ENCODE measurements at places on chromosomes 7 and 10.

DNA sequence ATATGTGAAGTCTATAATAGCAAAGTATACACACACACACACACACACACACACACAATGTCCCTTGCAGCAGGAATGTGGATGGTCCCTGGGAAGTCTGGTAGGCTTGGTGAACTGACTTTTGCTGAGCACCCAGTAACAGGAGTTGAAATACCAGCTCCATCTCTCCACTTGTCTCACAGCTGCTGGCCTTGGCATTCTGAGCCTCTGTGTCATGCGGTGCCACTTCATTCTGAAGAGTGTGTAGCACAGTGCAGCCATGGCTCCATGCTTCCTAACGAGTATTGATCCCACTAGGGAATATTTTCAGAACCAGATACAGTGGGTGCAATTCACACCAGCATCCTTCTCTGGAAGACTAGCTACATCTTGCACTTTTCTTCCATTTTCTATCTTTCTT is 192.4 kb downstream of the ADARB2 start:
- no peaks in the 10 kb centered on the region for H3K27me3 ChIP-seq
- no peak overlapping the region for H3K4me3 ChIP-seq
- no peak for DNase-seq
- H3K4me1 ChIP-seq: no peaks in the 10 kb centered on the region
- H3K27ac ChIP-seq: no peak overlapping the region

GRCh38 chr10:21496343-21497176 is 28.9 kb downstream of the SKIDA1 start:
- peaks cover 39% of the 10 kb centered on the region for H3K4me1 ChIP-seq
- H3K27ac ChIP-seq: peak overlapping the region; percentile 85
- peak; percentile 46 for DNase-seq
- H3K36me3 ChIP-seq: no peaks in the 10 kb centered on the region
- H3K27me3 ChIP-seq: no peaks in the 10 kb centered on the region
- H3K4me3 ChIP-seq: peak overlapping the region; percentile 88

- H3K4me1 ChIP-seq: peaks cover 94% of the 10 kb centered on the region
- peaks cover 7% of the 10 kb centered on the region for H3K36me3 ChIP-seq
- H3K27me3 ChIP-seq: no peaks in the 10 kb centered on the region
- peak overlapping the region; percentile 22 for H3K27ac ChIP-seq
- no peak overlapping the region for H3K4me3 ChIP-seq
- DNase-seq: no peak
These were observed 137.0 kb downstream of the GRK5 start for GRCh38 chr10:119344381-119344780.

- H3K4me3 ChIP-seq: peak overlapping the region; percentile 68
- H3K27me3 ChIP-seq: peaks cover 59% of the 10 kb centered on the region
- H3K36me3 ChIP-seq: no peaks in the 10 kb centered on the region
- H3K27ac ChIP-seq: peak overlapping the region; percentile 69
These were observed 2.0 kb downstream of the SEMA3D start for GRCh38 chr7:85184599-85185423.

GRCh38 chr7:67983486-67983885 is 986.9 kb downstream of the TYW1 start:
- DNase-seq: no peak
- H3K27ac ChIP-seq: no peak overlapping the region
- no peaks in the 10 kb centered on the region for H3K4me1 ChIP-seq
- no peaks in the 10 kb centered on the region for H3K36me3 ChIP-seq

DNA sequence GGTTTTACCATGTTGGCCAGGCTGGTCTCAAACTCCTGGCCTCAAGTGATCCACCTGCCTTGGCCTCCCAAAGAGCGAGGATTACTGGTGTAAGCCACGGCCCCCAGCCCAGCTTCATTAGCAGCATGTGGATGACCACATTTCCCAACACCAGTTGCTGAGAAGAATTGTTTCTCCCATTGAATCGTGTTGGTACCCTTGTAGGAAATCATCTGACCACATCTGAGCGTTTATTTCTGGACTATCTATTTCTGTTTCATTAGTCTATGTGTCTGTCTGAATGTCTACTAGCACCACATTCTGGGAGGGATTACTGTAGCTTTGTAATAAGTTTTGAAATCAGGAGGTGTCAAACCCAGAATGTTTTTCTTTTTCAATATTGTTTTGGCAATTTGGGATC is 89.6 kb downstream of the LCOR start:
- no peaks in the 10 kb centered on the region for H3K27me3 ChIP-seq
- peaks cover 67% of the 10 kb centered on the region for H3K4me1 ChIP-seq
- no peak overlapping the region for H3K4me3 ChIP-seq
- no peak for DNase-seq

DNA sequence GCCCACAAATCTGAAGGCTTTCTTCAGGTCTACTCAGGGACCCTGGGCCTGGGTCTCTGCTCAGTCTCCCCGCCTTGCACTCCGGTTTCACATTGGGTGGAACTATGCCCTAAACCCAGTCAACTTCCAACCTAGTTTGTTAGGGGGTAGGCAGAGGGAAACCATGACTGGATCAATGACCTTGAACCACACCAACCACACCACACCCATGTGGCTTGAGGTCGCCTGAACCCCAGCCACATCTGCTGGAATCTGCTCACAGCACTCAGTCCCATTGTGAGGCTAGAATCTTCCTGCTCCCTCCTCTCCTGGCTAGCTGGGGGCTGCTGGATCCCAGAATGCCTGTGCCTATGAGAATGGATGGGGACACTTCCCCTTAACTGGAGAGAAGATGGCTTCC is 17.9 kb downstream of the RFC2 start:
- no peak overlapping the region for H3K27ac ChIP-seq
- no peak overlapping the region for H3K4me3 ChIP-seq
- H3K27me3 ChIP-seq: no peaks in the 10 kb centered on the region

DNA sequence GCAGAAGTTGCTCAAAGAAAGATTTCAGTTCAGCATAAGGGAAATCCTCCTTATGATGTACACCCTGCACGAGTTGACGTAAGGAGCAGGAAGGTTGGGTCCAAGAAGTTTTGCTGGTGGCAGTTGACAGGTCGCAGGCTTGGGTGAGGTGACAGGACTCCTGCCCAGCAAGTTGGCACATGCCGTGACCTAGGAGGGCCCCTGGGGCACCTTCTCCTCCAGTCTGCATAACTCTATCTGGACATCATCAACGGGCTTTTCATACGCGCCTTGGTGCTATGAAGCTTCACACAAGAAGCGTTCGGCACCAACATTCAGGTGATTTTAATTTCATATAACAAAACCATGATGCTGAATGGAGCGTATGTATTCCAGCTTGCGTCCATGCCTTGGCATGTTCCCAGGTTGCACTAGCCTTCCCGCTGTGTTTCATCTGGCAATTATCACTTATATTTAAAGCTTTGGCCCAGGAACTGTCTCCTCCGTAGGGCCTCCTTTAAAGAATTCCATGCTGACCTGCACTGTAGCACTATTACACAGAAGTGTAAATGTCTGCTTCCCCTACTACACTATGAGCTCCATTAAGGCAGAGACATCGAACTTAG is 651.6 kb upstream of the FOXK1 start:
- no peaks in the 10 kb centered on the region for H3K36me3 ChIP-seq
- DNase-seq: no peak
- H3K27me3 ChIP-seq: no peaks in the 10 kb centered on the region
- H3K27ac ChIP-seq: no peak overlapping the region
- H3K4me3 ChIP-seq: no peak overlapping the region

DNA sequence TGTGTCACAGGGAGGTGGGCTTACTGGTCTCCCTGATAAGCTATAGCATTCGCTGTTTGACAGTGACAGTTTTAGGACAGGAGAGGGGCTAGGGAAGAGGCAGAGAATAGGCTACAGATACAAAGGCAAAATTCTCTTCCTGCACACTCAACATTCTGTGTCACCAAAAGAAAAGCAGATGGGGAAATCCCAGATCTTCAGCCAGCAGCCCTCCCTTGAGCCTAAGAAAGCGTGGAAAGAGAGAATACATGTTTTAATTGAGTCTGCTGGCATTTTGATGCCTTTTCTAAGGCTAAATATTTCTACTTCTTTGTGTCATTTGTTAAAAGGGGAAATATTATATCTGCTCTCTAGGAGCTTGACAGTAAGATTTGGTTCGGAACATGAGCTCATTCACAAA is 247.0 kb downstream of the TRIL start:
- H3K27ac ChIP-seq: peak overlapping the region; percentile 25
- no peak overlapping the region for H3K4me3 ChIP-seq
- no peaks in the 10 kb centered on the region for H3K27me3 ChIP-seq
- no peak for DNase-seq
- peaks cover 19% of the 10 kb centered on the region for H3K4me1 ChIP-seq

DNA sequence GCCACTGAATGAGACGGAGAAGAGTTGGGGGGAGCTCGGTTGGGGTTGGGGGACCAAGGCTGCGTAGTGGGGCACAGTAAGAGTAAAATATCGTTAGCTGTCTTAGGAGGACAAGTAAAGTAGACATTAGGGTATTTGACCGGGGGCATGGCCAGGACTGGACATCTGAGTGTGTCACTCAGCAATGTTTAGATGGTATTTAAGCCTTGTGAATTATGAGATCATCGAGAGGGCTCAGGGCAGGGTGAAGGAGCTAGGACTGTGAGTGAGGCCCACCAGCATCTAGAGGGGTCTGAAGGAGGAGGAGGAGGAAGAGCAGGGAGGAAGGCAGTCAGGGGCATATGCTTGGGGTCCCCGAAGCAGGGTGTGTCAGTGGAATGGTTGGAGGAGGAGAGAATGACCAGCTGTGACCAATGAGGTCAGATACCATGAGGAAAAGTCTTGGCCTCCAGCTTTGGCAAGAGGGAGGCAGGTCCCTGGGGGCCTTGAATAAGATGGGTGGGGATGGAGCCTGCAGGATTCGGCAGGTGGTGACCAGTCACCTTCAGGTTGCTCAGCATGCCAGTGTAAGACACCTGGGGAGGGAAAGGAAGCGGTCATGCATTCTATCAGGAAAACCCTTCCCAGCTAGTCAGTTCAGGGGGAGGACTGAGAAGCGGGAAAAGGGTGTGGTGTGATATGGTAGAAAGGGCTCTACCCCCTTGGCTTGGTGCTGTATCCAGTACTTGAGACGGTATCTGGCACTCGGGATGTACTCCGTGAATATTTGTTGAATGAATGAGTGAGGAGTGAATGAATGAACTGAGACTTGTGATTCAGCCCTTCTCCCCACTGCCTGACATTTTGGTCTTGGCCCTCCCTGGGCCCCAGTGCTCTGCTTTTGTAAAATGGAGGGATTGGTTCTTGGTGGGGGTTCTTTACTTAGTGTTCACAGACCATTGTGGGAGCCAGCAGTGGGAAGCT is 34.8 kb upstream of the SH2D4B start:
- H3K27ac ChIP-seq: peak overlapping the region; percentile 91
- H3K4me3 ChIP-seq: no peak overlapping the region
- no peak for DNase-seq

DNA sequence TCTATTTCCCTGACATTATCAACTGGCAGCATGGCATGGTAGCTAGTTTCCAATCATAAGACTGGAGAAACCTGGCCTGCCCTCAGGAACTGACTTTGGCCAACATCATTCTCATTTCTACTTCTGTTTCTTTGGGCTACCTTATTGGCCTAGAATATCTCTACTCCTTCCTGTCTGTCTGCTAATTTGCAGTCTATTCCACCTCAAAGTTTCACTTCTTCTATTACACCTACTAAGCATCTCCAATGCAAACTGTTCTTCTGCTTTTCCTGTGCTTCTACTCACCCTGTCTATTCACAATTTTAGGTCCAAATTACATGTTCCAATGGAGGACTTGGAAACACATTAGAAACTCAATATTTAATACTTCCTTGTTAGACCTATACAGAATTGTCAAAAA is 65.6 kb downstream of the ZNF503 start:
- no peak overlapping the region for H3K4me3 ChIP-seq
- no peaks in the 10 kb centered on the region for H3K27me3 ChIP-seq
- no peaks in the 10 kb centered on the region for H3K36me3 ChIP-seq
- no peak for DNase-seq

GRCh38 chr7:17408245-17408903 is 109.9 kb downstream of the AHR start:
- no peak for DNase-seq
- H3K27ac ChIP-seq: no peak overlapping the region
- no peaks in the 10 kb centered on the region for H3K36me3 ChIP-seq
- no peak overlapping the region for H3K4me3 ChIP-seq

DNA sequence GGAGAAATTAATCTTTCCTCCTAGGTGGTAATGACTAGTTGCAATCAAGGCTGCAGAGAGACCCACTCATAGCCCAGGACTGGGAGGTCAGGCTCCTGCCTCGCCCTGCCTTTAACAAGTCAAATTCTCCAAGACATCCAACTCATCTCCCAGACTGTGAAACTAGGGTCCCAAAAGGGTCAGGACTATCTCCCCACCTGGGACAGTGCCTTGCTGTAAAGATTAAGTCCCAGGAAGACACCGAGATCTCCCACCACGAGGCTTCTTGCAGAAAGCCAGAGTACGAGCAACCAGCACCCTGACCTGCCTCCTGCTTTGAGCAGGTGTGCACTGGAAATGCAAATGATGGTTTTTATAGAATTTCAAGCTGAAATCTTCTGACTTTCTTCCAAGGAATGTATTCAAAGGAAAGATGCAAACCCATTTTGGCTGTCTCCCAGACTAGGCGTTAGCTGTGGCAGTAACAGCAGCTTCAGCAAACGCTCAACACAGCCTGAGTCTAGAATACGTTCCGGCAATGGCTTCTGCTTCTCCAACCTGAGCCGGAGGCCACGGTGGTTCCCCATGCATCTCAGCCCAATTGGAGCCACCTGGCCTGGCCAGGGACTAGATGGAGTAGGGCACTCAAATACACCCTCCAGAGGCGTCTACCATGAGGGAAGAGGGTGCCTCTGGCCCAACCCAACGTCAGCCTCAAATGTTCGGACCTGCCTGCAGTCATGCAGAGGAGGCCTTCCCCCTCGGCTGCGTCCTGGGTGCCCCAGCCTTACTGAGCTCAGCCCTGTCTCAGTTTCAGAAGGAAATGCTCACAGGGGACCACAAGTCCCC is 170.4 kb downstream of the PRKAG2 start:
- H3K27ac ChIP-seq: peak overlapping the region; percentile 36
- H3K27me3 ChIP-seq: no peaks in the 10 kb centered on the region
- no peaks in the 10 kb centered on the region for H3K36me3 ChIP-seq
- DNase-seq: peak; percentile 5
- no peak overlapping the region for H3K4me3 ChIP-seq
- H3K4me1 ChIP-seq: peaks cover 55% of the 10 kb centered on the region

DNA sequence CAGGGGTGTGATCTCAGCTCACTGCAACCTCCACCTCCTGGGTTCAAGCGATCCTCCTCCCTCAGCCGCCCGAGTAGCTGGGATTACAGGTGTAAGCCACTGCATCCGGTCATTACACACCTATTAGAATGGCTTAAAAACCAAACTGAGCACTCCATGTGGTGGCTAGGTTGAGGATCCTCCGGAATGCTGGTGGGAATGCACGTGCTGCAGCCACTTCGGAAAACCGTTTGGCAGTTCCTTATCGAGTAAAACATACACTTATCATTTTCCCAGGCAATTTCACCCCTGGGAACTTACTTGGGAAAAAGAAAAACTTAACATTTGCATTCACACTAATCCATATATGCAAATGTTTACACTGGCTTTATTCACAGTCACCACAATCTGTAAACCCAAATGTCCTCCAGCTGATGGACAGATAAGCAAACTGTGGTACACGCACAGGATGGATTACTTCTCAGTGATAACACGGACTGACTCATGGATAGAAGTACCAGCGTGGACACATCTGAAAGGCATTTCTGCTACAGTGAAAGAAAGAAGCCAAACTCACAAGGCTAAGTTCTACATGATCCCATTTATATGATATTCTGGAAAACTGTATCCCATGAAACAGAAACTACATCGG is 20.4 kb downstream of the RFC2 start:
- H3K4me3 ChIP-seq: no peak overlapping the region
- H3K27ac ChIP-seq: no peak overlapping the region
- H3K36me3 ChIP-seq: peaks cover 76% of the 10 kb centered on the region
- H3K27me3 ChIP-seq: no peaks in the 10 kb centered on the region

All from left ventricle myocardium inferior (tissue), 1 donor.